ENCODE measurements at places on chromosomes 11 and 22. TPM values are rescaled to one million over a fixed set of nuclear protein-coding genes. Genes with fewer than 3 reads are reported as not detected.

DNA sequence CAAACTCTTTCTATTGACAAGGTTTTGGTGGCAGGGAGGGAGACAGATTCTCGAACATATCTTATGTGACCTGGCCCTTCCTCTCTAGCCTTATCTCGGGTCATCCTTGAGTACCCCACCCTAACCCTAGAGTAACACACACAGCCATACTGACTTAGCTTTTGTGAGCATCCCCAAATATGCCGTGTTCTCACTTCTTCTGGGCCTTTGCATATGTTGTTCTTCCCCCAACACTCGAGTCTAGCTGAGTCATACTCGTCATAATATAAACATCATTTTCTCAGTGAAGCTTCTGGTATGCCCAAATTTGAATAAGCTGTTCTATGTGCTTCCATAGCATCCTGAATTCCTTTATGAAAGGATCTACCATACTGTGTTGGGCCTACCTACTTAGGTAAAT lies 8.0 kb downstream of the TTC17 start:
- no peak for DNase-seq

GRCh38 chr11:76564364-76564763 lies 106.2 kb downstream of the LRRC32 start:
- no peak for DNase-seq

The GTSE1 gene
- 0.82 TPM for polyA plus RNA-seq

GRCh38 chr11:107702723-107703122 lies 9.1 kb downstream of the SLN start:
- DNase-seq: no peak

DNA sequence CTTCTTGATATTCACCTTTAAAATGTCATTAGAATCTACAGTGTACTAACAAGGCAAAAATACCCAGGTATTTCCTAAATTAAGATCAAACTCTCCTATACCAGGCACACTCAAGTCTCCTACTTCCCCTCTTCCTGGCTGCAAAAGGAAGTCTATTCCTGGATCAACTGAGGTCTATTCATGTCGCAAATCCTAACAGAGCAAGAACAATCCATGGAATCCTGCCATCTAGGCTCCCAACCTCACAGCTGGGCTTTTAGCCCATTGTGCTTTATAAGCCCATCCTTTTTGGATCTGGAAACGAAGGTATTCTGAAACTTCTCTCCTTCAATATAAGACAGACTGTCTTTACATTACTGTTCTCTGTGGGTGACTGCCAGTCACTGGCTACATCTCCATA lies 161.8 kb downstream of the SOX6 start:
- no peak for DNase-seq

DNA sequence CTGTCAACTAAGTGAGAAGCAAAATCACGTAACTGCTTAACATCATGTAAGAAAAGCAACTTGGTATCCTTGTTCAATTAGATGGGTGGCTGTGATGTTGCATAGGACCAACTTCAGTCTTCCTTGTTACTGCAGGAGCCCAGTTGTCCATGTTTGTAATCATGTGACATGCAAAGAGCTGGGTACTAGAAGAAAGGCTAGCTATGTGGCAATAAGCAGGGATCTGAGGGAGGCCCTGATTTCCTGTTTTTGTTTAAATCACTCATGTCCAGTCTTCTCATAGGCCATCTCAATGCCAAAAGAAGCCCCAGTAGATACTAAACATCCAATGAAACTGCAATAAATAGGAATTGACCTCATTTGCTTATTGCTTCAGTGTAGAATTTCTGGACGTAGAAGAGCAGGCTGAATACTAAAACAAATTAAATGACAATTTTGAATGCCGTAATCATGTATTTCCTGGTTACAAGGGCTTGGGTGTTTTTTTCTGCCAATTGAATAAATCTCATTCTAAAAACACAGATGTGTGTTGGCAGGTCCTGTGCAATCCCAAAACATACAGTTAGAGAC lies 140.8 kb upstream of the ARHGAP20 start:
- DNase-seq: no peak

The GLB1L3 gene
- polyA plus RNA-seq: not detected

DNA sequence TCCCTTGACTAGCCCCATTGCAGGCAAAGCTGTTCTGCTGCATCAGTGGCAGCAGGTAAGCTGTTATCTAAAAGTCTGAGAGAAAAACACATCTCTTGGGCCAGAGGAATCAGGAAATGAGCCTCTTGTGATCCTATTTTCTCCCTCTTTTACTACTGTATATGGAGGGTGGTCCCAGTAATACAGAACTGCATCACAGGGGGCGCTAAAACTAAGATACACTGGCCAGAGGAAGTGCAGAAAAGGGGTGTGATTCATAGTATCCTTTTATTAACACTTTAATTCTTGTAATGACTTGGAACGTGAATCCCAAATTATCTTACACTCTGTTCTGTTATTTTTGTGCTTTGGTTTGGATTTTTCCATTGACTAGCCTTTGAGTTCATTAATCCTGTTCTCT lies 8.8 kb upstream of the MED17 start:
- DNase-seq: no peak

GRCh38 chr11:111372538-111372937 lies 6.5 kb downstream of the POU2AF1 start:
- DNase-seq: no peak

- DNase-seq: no peak
Observed at GRCh38 chr11:119663279-119663678, 65.7 kb downstream of the NECTIN1 start.

DNA sequence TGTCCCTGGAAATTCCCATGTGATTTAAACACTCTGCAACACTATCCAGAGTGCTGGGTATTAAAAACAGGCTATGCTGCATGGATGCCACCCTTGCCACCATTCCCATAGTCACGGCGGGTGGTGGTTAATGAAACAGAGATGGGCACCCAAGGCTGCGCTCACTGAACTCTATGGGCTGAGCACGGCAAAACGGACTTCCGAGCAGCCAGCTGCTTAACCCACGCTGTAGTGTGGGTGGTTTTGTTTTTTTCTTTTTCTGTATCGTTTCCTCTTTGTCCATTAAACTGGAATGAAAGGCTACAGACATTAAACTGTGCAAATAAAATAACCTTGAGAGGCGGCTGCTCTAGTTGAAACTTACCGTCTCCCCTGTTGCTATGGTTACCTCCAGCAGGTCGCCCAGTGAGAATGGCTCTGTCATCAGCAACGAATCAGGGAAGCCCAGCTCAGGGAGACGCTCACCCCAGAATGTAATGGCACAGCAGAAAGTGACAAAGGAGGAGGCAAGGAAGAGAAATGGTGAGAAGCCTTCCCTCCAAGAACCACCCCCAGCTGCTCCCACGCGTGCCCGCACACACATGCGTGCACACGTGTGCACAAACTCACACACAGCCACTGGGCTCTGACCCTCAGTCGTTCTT lies 102.1 kb downstream of the C11orf91 start:
- DNase-seq: no peak

The LGR4 gene
- polyA plus RNA-seq: 4.6 TPM

- no peak for DNase-seq
Observed at GRCh38 chr22:21457023-21457787, 10.0 kb upstream of the TMEM191C start.

- no peak for DNase-seq
Observed at GRCh38 chr11:111631666-111632039, 29.4 kb downstream of the SIK2 start.

- DNase-seq: peak; percentile 49
Observed at GRCh38 chr22:19887256-19887985, 32.7 kb upstream of the GNB1L start.

The MS4A14 gene
- 0.63 TPM for polyA plus RNA-seq

DNA sequence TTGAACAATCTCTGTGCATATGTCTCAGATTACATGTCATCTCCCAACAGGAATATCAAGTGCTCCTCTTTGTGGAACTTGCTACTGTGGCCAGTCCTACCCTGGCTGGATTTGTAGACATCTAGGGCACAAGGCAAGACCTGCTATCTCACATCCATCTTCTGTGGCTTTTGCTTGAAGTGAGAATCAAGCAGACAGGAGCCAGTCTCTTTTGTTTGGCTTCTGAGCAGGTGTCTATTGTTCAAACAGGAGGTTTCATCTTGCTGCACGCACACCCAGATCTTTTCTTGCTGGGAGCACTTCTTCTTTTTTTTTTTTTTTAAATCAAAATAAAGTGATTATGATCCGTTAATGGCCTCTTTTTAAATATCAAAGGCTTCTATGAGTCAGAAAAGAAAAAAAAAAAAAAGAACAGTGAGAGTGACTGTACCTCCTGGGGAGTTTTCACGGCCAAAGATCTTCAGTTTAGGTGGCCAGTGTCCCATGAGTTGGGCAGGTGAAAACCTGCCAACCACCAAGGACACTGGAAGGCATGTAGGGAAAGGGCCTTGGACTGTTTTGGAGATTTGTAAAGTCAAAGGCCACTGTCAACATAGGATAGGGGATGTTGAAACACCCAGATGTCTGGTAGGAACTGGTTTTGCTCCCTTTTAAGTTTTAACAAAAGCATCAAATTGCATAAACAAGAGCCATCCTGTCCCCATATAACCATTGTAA lies 78.1 kb downstream of the CD44 start:
- no peak for DNase-seq

DNA sequence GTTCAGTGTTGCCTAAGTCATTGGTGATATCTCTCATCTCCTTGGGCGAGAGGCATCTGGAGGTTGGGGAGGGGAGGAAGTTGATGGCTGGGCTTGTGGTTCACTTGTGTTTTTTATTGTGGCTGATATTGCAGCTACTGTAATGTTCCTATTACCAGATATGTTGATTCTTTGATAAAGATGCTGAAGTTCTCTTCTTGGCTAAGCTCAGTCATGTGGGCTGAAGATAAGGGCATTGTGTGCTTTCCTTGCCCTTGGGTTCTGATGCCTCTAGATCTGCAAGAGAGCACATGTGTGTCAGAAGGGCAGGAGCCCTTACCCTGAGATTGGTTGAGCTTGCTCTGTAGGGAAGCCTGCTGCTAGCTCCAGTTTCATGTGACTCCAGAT lies 12.0 kb downstream of the STX3 start:
- no peak for DNase-seq

The MRGPRF gene
- polyA plus RNA-seq: 130 TPM

GRCh38 chr22:32076761-32077084 lies 33.7 kb downstream of the SLC5A1 start:
- no peak for DNase-seq

The PCF11 gene
- polyA plus RNA-seq: 56.1 TPM

The SEPTIN3 gene
- 0.05 TPM for polyA plus RNA-seq

DNA sequence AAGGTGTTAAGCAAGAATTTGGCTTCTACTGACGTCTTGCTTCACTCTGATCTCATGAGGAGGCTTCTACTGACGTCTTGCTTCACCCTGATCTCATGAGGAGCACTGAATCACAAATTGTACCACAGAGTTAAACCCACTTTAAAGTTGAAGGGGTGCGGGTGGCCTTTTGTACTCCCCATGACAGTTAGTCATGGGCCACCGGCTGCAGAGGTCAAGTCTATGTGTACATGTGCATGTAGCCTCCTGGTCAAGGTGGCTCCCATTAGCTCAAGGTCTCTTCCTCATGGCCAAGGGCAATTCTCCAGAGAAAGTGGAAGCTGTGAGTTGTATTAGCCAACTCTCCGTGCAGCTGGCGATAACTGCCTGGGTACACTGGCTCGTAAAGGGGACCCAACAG lies 23.1 kb upstream of the FZD4 start:
- no peak for DNase-seq

The NPAT gene
- polyA plus RNA-seq: 1.3 TPM

DNA sequence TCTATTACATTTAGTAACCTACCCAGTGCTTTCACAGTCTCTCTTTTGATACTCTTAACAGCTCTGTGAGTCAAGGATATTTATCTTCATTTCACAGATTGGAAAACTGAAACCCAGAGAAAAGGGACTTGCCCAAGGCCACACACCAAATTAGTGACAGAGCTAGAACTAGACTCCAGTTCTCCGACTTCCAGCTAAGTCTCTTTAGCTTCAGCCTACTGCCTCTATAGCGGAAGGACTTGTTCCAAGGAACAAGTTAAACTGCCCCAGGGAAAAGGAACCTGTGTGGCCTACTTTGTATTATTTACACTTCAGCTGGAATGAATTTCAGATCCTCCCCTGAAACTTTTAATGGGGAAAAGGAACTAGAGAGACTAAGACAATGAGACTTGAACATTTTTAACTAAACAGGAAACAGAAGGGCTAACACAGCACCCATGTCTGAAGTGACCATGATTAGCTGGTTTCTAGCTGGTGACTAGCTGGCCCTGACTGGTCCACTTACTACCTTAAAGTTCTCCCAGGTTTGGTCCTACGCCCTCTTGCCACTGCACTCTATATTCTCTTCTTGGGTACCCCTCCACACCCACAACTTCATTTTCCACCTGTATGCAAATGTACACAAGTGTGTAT lies 1.3 kb downstream of the LRRC51 start:
- no peak for DNase-seq

The PAX6 gene
- 0.38 TPM for polyA plus RNA-seq

The APOL4 gene
- polyA plus RNA-seq: 1.8 TPM

DNA sequence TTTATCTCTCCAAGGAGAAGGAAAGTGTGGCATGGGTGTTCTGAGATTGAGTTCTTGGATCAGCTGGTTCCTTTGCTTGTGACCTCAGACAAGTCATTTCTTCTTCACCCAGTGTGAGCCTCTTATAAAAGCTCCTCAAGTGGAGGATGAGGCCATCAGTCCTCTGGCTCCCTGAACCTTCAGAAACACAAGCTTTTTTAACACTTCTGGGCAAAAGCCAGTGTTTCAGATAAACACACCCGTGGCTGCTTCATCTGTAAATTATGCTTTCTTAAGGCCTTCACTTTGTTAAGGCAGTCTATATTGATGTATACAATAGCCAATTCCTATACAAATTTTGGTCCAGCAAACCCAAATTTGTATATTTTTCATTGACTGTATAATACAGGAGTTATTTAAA lies 179.9 kb downstream of the DBX1 start:
- DNase-seq: no peak

GRCh38 chr22:37377927-37378326 lies 49.4 kb downstream of the ELFN2 start:
- no peak for DNase-seq

DNA sequence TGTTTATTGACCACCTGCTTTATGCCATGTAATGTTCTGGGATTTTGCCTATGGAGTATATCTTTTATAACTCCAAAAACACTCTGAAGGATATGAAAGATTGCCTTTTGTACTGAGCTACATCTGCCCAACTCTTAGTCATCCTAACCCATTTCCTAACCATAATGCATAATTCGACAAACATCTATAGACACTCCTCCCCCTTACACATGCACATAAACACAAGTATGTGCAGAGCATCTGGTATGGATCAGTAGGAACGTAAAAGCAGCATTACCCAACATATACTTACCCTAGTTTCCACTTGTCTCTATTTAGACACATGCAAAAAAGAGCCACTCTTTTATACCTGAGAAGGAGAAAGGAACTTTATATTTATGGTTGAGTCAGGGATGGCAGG lies 272.8 kb downstream of the FAM76B start:
- DNase-seq: no peak

- no peak for DNase-seq
Observed at GRCh38 chr22:22914726-22915669, 27.4 kb downstream of the IGLL5 start.

DNA sequence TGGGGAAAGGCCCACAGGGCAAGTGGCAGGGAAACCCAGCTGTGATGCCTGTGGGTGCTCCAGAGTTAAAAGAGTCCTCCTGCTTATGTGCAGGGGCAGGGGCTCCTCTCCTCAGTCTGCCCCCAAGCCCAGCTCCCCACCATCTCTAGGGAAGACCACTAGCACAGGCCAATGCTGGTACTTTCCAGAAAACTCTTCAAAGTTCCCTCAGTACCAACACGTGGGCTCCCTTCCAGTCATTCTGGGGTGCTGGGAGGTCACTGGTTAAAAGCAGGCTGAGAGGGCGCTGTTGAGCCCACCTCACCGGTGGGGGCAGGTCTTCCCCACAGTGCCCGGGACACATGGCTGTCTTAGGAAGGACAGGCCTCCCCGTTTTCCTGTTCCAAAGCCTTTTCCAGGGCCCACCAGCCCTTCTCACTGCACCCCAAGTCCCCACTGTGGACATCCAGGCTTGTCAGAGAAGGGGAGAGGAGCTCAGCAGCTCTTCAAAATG lies 154.6 kb downstream of the TRIM29 start:
- no peak for DNase-seq
